ENCODE measurements at places on chromosomes 6 and 20.
A peak's percentile ranks its signal among the peaks of the same experiment; 100 is the strongest.

- DNase-seq: no peak
Measured at GRCh38 chr20:14672066-14672465, 334.7 kb upstream of the FLRT3 start.

DNA sequence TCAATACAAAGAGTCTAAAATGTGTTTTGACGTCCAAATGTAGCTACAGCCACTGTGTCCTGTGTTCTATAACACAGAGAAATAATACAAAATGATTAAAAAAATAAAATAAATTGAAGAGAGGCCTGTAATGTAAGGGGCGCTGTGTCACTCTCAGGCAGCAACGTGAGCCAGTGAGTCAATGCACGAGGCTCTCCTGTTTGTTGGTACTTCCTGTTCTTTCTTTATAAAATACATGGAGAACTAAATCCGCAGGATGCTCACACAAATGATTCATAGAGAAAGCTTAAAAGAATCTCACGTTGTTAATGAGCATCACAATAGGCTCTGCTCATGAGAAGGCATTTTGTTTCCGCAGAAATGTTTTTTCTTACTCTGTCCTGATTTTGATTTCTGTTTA, 635.0 kb upstream of the AGPAT4 start:
- DNase-seq: no peak

DNA sequence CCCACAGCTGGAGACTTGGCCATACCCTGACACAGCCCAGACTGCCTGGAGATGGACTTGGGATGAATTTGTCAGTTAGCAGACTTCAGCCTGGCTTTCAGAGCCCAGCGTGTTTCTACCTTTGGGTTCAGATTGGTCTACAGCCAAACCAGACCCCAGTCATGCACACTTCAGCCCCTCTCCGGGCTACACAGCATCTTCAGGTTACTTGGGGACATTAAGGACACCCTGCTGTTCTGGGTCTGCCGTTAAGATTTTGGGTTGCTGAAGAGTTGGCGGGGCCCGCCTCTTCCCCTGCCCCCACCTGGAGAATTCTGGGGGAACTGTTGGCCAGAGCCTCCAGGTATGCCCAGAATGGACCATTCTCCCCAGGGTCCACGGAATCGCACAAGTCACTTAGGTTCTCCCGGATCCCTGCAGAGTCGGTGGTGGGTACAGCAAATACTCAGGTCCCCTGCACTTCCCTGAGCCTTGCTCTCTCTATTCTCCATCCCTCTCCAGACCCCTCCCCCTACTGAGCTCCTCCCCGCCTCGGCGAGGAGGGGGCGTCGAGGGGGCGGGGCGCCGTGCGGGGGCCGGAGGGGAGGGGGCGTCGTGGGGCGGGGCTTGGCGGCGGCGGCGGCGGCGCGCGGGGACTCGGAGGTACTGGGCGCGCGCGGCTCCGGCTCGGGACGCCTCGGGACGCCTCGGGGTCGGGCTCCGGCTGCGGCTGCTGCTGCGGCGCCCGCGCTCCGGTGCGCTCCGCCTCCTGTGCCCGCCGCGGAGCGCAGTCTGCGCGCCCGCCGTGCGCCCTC, at the start of gene PTK7:
Gene PTK7, plus strand, starts transcription at position 645 of the 794 bp plus-strand sequence. CDS start 175 bp downstream, outside the sequence.
- DNase-seq: no peak

DNA sequence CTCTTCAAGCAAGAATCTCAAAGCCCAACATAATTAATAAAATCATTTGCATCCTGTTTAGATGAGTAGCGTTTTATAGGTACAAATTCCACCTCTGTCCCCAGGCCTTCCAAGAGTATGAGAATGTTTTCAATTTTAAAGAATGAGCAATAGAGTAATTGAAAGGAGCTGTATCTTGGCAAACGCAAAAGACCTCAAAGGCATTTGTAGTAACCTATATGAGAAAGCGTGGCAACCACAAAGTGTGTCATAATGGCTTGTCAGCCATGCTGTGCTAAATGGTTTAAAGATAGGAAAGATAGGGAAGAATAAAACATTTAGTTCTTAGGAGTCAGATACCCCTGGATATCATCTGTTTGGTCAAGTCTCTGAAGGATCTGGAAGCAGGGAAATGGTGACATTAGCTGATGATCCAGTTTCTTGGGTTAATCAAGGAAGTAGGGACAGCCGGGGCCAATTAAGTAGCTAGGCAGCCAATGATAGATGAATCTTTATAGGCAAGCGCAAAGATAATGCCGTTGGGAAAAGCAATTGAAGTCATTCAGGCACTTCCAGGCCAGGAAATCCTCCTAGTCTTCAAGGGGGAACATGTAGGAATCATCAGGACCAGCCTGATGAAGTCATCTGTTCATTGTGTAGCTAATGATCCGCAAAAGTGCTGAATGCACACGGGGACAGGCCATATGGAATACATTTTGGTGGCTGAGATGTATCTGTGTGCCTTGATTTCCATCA, 71.5 kb upstream of the ISM1 start:
- no peak for DNase-seq

DNA sequence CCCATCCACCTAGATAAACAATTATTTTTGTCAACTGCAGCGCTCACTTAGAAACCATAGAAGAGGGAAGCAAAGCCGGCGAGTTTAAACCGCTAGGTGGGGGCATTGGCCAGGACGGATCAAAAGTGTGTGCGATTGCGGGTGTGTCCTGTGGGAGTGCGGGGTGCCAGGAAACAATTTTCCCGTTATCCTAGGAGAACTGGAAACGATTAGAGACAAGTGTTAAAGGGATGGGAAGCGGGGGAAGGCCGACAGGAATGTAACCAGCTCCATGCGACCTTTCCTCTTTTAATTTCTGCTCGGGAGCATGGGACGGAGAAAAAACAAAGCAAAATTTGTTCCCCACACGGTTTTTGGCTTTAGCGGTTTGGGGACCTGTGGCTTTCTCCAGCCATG, 2.8 kb upstream of the HTR1B start:
- DNase-seq: no peak

GRCh38 chr6:147678253-147678652, 169.8 kb downstream of the SAMD5 start:
- DNase-seq: no peak

DNA sequence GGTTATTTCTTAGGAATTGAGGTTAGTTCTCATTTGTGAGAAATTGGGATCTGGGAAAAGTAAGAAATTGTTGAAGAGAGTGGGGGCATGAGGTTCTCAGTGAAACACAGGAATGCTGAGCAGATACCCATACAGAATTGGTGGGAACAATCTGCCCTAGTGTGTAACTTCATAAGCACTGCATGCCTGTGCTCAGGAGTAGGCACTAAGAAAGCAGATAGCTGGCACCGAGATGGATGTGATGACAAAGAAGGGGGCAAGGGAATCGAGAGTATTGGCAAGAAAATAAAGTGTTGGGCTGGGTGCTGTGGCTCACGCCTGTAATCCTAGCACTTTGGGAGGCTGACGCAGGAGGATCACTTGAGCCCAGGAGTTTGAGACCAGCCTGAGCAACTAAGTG, 4.0 kb downstream of the SLC17A5 start:
- no peak for DNase-seq

DNA sequence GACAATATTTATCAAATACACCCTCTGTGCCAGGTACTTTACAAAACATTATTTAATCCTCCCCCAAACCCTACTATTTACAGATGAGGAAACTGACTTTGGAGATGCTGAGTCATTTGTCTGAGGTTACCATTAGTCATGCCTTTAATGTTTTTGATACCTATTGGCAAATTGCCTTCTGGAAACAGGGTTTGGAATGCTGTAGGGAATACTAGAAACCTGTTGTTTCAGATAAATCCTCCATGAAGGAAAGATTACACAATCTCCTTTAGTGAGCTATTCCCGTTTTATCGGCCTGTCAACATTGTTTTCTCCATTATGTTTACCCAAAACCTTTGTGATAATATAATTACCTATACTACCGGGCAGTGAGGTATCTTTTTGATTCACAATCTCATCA, 93.6 kb upstream of the ADGRF1 start:
- peak; percentile 99 for DNase-seq

GRCh38 chr6:111628142-111628850, 22.6 kb upstream of the TRAF3IP2 start:
- no peak for DNase-seq

DNA sequence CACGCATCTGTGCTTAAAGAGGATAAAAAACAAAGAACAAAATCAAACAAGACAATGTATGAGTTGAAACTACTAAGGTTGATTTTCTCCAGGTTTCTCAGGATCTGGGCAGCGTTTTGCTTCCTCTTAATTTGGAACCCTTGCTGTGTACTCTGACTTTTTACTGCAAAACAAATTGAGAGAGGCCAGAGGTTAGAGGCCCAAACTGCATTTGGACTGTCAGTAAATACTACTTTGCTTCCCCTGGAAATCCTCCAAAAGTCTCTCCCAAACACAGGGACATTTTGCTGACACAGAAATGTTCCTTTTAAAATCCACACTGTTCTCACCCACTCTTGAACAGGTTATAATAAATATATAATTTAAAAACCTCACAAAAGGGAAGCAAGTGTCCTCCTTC, 1.1 kb downstream of the ARG1 start:
- DNase-seq: no peak

- DNase-seq: no peak
Measured at GRCh38 chr6:164195942-164196281, 781.4 kb downstream of the QKI start.

DNA sequence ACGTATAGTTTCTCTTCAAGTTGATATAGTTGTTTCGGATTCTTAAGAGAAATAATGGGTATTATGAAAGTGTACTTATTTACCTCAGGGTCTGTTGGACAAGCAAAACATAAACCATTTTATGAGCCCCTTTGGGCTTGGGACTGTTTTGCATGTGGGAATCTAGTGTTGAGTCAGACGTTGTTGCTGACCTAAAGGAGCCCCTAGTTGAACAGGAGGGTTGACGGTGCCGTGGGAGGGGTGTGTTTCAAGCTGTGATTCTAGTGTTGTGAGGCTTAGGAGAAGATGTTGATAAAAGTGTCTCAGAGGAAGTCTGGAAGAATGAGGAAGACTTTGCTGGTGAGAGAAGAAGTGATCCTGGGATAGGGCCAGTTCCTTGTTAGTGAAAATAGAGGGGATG, 140.0 kb downstream of the ARID1B start:
- no peak for DNase-seq

DNA sequence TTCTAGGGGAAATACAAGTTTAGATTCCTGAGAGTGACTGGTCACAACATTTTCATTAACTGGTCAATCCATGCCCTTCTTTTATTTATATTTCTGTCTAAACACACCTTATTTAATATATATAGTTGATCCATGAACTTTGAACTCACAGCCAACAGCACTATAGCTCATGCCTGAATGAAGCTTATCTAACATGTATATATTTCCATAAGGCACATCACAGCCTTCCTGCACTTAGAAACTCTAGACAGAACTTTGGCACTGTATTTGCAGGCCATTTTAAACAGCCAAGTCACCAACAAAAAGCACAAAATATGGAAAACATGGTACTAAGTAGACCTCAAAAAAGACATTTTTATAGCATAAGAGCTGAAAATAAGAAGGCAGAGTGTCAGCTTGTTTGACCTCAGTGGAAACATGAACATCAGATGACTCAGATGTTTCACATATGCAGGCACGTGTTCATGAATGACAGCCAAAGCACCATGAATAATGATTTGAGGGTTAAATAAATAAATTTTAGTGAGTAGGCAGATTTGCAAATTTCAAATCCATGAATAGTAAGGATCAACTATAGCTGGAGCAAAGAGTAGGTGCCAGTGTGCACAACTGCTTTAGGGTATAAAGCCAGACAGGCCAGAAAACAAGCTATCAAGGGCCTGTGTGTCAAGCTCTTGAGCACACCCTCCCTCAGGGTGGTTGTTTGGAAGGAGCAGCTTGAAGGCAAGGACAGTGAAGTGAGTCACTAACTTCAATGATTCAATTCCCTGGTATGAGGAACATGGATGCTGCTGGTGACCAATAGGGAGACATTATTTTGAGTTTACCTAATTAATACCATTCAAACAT, 88.9 kb upstream of the NT5E start:
- DNase-seq: peak; percentile 75

DNA sequence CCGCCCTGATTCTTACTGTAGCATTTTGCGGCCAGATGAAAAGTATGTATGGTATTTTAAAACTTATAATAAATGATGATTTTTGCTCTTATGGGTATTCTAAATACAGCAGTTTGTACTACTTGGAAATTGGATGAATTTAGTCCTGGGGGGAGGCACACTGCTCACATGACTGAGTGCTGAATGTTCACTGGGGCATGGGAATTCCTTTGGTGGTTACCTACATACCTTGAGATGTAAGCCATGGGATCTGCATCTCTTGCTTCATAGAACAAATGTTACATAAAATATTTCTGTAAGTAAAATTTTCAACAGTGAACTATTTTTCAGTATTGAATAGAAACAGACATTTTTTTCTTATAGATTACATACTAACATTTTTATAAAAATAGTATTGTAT, 71.1 kb downstream of the FIG4 start:
- DNase-seq: no peak

- DNase-seq: no peak
Measured at GRCh38 chr20:12331236-12331635, 413.5 kb downstream of the BTBD3 start.

DNA sequence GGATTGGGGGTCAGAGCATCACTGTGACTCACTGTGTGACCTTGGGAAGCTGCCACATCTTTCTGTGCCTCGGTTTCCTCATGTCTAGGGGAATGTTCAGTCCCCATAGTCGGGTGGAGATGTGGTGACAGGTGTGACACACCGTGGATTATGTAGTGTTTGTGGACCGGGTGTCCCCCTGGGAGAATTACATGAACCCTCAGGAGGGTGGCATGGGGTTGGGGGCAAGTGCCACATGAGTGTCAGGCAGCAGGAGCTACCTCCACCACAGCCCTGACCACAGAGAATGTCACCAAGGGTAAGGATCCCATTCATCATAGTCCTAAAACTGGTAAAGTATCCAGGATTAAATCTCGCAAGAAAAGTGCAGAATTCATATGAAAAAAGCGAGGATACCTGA, 23.2 kb downstream of the SUN5 start:
- DNase-seq: no peak

GRCh38 chr6:96286503-96286902, 235.1 kb upstream of the UFL1 start:
- no peak for DNase-seq

DNA sequence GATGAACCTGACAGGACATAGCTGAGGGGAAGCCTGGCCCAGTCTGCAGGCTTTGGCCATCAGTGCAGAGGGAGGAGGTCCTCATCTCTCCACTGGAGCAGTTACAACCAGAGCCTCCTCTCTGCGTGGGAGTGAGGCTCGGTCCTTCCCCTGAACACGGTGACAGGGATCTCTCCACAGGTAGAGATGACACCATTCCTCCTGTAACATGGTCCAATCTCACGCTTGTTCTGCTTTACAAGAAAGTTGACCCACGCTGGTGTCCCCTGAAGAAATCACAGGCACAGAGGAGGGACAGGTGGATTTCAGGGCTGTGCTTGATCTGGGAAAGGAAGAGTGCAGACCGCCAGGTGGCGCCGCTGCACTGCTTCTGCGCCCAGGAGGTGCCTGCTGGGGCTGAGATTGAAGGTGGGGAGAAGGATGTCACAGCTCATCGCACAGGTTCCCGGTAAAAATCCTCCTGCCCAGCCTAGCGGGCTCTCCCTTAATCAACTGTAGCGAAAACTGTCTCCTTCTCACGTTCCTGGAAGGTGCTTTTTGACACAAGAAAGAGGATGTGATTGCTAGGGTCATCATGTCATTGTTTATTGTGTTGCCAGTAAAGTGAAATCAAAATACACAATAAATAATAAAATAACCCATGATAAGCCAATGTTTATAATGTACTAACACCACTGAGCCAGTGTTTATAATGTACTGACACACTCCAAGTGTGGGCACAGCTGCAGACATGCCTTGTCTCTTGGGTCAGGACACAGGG, 20.4 kb downstream of the HLA-G start:
- DNase-seq: peak; percentile 43

- no peak for DNase-seq
Measured at GRCh38 chr6:28370440-28370839, 20.7 kb downstream of the ZKSCAN3 start.

- peak; percentile 64 for DNase-seq
Measured at GRCh38 chr20:49484180-49485140, 2.0 kb upstream of the KCNB1 start.
